ENCODE measurements at places on chromosomes 16 and 17.

GRCh38 chr17:15935891-15936290 lies 9.0 kb upstream of the ADORA2B start:
- no peak for DNase-seq

GRCh38 chr17:75060434-75061054 lies 13.5 kb downstream of the KCTD2 start:
- DNase-seq: no peak

- DNase-seq: no peak
Measured at GRCh38 chr17:16900288-16900882, 71.5 kb downstream of the TNFRSF13B start.

DNA sequence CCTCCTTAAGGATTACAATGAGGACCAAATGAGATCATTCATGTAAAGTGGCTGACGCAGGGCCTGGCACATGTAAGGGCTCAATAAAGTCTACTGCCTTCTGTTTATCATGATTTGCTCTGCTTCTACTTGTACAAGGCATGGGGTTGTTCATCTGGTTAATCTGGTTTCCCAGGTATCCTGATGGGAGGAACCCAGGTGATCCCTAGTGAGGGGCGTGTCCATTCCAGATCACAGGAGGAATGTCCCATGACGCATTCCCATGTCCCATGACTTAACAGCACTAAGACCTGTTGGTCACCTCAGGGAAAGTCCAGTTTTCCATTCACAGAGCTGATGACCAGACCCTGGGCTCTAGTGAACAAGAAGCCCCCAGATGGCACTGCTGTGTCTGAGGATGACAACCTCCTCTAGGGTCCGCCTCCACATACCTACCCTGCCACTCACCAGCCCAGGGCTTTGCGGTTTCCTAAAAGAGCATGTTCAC lies 11.5 kb upstream of the TPPP3 start:
- no peak for DNase-seq

DNA sequence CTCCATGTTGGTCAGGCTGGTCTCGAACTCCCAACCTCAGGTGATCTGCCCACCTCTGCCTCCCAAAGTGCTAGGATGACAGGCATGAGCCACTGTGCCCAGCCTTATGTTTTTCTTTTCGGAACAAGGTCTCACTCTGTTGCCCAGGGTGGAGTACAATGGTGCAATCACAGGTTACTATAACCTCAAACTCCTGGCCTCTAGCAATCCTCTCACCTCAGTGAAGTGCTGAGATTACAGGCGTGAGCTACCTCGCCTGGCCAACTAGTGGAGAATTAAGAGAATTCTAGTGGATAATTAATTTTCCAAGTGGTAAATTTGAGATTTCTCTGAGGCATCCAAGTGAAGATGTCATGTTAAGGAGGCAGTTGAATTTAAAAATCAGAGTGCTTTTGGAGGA lies 2.9 kb upstream of the FBXO47 start:
- DNase-seq: no peak

DNA sequence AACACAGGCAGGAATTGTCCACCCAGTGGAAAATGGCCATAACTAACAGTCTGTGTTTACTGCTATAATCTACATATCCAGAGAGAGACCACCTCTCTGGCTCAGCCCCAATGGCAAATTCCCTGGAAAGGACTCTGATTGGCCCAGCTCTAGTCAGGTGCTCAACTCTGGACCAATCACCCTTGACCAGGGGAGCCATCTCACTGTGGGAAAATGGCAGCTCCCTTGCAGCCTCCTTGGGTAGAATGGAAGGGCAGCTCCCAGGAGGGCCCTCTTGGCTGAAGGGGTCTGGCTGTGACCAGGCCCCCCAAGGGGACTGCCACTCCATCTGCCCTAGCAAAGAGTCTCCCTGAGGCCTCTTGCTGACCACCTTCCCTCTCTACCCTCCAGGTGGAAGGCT lies 3.1 kb downstream of the ALOX15B start:
- no peak for DNase-seq

DNA sequence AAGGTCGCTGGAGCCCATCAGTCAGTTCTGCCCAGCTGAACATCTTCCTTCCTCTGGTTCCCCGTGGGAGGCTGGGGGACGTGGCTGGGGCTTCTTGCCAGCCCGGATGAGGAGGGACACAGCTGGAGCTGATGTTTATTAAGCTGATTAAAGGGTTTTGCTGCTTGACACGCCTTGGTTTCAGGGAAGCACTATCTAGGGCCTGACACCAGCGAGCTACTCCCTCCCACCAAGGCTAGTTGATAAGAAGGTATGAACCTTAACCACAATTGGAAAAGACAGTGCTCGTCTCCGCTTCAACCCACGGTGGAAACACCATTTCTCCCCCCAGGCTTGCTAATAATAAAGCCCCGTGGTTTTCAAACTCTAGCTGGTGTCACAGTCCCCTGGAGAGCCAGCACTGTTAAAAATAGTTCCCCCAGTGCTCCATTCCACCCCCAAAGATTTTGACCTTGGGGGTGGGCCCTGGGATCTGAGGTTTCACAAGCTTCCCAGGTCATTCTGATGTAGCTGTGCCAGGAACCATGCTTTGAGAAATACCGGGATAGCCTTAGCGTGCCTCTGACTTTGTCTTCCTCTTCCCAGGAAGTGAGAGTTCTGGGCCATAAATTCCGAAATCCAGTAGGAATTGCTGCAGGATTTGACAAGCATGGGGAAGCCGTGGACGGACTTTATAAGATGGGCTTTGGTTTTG lies 5.5 kb downstream of the DHODH start:
- DNase-seq: no peak

All from NCI-H446 treated with DMSO at 0.1 percent for 48 hours (cell line).